ENCODE measurements at places on chromosomes 5 and 9.

GRCh38 chr9:137784641-137785513 lies 92.7 kb upstream of the CACNA1B start:
- DNase-seq, result no peak

GRCh38 chr9:9920425-9921060 lies 692.3 kb downstream of the PTPRD start:
- no peak for DNase-seq

DNA sequence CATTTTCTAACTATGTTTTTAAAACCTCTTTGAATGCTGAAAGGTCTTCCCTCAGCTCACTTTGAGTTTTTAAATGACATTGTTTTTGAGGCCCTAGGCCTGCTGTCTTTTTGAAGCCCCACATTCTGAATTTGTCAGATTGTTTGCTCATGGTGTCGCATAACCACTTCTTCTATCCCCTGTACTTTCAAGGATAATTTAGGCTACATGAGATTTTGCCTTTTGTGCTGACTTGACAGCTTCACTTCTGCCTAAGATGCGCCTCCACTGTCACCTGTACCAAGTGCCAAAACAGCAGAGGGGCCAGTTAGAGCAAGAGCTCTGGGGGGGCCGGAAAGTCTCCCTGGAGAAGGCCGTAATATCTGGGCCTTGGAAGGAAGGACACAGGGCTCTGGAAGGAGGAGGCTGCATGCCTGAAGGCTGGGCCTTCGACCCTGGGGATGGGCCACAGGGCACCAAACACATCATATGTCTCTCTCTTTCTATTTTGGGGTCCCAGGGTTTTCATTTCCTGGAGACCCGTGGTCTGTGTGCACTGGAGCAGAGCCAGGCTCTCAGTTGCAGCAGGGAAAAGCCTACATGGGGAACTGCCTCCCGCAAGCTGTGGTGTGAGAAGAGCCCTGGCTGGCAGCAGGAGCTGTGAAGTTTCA lies 49.1 kb downstream of the NDST1 start:
- no peak for DNase-seq

GRCh38 chr9:9750719-9751118 lies 862.1 kb downstream of the PTPRD start:
- DNase-seq, result no peak

GRCh38 chr9:14640294-14640693 lies 52.9 kb downstream of the ZDHHC21 start:
- DNase-seq, result no peak

DNA sequence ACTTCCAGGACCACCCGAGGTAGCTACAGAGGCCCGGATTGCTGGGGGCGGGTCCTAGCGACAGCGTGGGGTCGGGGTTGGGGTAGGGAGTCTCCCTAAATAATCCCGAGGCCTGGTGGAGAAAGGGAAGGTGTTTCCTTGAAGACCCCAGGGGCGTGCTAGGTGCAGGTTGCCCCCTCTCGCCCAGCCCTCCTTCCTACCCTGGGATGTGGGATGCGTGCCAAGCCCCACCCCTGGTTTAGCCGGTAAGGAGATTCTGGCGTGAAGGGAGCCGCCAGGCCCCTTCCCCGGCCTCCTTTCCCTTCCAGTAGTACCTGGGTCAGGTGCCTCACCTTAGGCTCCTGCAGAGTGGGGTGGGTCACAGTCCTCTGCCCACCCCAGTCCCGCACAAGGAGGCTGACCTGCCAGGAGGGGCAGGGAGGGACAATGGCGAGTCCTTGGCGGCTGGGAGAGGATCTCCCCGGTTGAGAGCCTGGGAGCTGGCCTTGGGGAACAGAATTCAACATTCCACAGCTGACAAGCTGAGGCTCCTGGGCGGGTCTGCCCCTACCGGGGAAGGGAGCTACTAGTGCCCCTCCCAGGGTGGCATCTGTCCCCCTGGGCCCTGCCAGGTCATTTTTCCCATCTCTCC lies 674 bp downstream of the TSPAN17 start:
- DNase-seq, result no peak

DNA sequence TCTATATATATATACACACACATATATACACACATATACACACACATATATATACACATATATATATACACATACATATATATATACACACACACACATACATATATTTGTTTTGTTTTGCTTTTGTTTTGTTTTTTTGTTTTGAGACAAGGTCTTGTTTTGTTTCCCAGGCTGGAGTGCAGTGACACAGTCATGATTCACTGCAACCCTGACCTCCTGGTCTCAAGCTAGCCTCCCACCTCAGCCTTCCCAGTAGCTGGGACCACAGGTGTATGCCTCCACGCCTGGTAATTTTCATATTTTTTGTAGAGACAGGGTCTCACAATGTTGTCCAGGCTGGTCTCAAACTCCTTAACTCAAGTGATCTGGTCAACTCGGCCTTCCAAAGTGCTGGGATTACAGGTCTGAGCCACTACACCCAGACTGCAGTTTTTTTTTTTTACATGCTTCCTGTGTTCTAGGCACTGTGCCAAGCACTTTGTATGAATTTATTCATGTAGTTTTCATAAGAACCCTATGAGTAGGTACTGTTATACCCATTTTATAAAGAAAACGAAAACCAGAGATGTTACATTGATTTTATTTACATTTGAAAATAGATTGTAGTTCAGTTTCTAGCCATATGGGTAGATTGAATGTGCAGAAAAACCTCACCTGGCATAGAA lies 120.7 kb downstream of the PBX3 start:
- no peak for DNase-seq

- no peak for DNase-seq
Measured at GRCh38 chr5:173839117-173839713, 48.9 kb upstream of the CPEB4 start.

GRCh38 chr9:14147738-14148137 lies 166.2 kb downstream of the NFIB start:
- DNase-seq, result no peak

DNA sequence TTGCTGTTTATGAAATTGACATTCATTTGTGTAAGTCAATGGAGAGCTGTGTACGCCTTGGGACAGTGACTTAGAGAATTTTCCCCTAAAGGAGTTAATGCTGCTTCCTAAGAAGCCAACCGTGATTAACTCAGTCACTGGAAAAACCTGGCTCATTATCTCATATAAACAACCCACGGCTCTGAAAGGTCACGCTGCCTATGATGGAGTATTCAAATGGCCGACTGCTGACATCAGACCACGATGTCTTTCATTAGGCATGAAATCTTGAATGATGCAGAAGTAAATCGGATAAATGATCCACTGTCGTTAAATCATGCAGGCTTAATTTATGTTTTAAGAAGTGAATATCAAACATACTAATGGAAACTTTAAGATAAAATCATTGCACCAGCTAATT lies 603.7 kb downstream of the RAB3C start:
- DNase-seq, result no peak

DNA sequence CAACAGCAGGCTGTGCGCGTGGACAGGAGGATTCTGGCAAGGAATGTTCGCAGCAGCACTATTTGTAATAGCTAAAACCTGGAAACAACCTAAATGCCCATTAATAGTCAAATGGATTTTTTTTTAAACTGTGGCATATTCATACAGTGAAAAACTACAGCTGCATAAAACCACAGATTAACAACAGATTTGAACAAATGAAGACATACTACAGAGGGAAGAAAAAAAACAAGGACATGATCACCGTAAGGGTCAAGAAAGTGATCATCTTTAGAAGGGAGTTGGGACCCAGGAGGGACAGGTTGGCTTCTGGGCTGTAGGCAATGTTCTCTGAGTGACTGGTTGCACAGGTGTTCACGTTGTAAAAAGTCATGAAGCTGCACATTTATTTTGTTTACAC lies 1.2 kb upstream of the TMOD1 start:
- no peak for DNase-seq

GRCh38 chr5:108687595-108688200 lies 60.0 kb upstream of the FER start:
- no peak for DNase-seq

GRCh38 chr5:132776938-132777208 lies 166 bp downstream of the SEPTIN8 start:
- DNase-seq, result no peak

GRCh38 chr9:114087721-114088120 lies 9.6 kb upstream of the AMBP start:
- no peak for DNase-seq

DNA sequence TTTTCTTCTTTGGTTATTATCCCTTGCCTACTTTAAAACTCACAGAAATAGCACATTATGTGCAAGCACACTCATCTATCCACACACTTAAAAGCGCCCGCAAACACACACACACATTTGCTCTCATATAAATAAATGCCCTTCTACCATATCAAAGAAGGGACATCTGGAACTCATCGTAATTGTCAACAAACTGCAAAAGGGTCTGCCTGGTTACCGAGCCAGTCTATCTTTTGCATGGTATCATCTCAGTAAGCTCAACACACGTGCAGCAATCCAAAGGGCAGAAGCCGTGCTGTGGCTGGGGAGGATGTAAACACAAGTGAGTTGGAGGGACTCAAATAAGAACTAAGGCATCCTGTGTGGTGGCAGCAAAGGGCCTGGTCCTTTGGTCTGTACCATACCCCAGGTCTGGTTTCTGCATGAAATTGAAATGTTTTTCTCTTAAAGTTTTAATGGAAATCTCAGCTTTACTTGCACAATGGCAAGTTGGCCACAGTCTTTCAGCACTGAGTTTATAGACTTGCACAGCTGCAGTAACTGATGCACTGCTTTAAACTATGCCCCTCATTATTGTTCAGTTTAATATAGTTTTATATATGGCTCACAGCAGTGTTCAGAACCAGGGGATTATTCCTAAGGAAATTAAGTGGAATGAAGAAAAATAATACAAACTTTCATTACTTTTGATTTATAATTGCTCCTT lies 331.0 kb downstream of the ADAMTS6 start:
- no peak for DNase-seq

DNA sequence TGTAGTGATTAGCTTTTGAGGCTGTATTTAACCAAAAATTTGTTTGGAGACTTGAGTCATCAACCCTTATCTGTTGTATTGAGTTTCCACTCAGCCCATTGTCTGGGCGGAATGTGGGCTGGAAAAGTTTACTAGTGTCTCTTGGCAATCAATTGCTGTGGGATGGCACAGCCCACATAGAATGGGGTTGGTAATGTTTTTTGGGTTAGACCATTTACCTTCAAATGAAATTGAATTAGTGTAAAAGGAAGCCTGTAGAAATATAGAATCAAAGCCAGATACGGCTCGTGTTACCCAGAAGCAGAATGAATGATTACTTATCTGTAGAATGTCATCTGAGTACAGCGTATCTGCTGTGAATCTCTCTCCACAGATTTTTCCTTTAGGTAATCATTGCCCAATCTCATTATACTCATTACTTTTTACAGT lies 142.9 kb downstream of the AOPEP start:
- DNase-seq, result no peak

DNA sequence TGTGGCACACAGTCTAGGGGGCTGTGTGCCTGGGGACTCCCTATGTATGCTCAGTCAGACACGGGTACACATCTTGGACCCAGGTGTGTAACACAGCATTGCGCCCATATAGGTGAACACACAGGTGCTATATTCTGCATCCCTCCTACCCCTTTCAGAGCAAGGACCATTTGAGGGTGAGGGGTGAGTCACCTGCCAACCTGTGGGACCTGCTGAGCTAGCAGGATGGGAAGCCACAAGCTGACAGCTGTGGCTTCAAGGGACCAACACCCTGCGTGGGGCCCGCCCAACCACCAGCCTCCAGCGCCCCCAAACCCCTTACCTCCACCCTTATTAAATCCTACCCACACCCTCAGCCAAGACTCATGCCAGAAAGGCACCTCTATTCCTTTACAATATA lies 14.6 kb upstream of the AQP7 start:
- peak; percentile 49 for DNase-seq

DNA sequence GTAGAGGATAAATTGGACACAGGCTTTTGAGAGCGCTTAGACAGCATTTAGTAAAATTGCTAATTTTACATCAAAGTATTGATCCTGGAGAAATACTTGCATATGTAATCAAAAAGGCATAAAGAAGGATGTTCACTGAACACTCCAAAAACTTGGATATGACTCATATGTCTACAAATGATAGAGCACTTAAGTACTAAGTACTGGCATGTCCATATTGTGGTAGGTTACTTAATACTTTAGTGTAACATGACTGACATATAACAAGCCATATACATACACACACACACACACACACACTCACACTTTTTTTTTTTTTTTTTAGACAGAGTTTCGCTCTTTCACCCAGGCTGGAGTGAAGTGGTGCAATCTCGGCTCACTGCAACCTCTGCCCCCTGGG lies 361.9 kb downstream of the ARHGEF28 start:
- DNase-seq, result no peak

DNA sequence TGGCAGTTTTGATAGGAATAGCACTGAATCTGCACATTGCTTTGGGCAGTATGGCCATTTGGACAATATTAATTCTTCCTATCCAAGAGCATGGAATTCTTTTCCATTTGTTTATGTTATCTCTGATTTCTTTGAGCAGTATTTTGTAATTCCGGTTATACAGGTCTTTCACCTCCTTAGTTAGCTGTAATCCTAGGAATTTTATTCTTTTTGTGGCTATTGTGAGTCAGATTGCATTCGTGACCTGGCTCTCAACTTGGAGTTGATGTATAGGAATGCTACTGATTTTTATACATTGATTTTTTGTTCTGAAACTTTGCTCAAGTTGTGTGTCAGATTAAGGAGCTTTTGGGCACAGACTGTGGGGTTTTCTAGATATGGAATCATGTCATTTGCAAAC lies 24.0 kb downstream of the TMEM161B start:
- no peak for DNase-seq

GRCh38 chr9:70083429-70083828 lies 39.8 kb downstream of the MAMDC2 start:
- no peak for DNase-seq

GRCh38 chr5:121741156-121741555 lies 110.5 kb upstream of the FTMT start:
- no peak for DNase-seq

DNA sequence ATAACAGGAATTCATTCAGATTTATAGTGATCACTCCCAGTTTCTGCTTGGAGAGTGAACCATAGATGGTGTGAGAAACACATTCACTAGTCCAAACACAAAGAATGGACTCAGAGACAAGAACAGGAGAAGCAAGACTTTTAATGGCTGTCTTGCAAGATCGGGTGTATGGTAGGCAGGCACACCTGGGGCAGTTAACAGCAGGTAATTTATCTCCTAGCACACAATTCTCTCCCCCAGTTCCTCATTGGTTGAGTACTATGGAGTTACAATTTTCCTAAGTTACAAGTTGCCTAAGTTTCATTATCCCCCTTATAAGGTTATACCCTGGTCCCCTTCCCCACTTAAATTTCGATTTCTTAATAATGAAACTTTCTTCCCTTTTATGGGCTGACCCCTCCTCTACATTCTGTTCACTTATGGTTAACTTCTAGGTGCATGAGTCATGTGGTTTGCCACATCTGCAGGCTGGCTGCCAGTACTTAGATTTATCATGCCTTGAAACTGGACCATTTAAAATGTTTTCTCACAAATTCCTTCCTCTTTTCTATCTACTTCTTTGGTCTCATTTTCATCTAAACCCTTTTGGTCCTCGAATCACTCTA lies 623.3 kb downstream of the HINT1 start:
- DNase-seq, result no peak

DNA sequence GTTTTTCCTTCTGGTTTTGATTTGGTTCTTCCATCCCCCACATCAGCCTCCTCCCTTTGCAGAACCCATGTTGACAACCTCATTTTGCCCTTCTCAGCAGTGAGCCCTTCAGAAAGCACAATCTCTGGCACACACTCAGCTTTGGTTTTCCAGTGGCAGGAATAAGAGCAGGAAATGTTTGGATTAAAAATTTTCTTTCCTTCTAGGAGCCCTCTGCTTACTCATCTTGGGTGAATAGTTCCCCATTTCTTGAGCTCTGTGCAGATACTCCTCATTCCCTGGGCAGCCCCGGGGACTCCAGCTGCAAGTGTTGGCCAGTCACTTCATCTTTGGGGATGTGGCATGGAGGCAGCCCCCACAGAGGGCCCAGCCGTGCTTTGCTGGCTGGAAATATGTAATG lies 170.5 kb downstream of the NR3C1 start:
- no peak for DNase-seq
